ENCODE measurements at places on chromosomes 5 and 9.

DNA sequence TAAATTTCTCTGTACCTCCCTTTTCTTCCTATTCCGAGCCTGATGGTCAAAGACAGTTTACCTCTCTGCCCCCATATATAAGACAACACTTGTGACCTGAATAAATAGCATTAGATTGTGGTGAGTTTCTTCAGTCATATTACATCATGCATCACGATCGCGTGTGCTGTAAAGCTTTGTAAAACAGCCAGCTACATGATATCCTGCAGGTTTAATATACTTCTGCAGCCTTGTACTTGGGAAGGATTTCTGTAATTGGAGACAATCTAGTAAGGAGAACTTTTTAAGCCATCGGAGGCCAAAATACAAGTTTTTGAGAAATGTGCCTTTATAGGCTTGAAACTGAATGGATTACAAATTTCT, 711.8 kb upstream of the WWC1 start:
- no peak for DNase-seq

GRCh38 chr5:141503681-141504080, 14.8 kb downstream of the PCDHGC5 start:
- no peak for DNase-seq

GRCh38 chr9:95182854-95183563, 134.5 kb downstream of the FANCC start:
- no peak for DNase-seq

DNA sequence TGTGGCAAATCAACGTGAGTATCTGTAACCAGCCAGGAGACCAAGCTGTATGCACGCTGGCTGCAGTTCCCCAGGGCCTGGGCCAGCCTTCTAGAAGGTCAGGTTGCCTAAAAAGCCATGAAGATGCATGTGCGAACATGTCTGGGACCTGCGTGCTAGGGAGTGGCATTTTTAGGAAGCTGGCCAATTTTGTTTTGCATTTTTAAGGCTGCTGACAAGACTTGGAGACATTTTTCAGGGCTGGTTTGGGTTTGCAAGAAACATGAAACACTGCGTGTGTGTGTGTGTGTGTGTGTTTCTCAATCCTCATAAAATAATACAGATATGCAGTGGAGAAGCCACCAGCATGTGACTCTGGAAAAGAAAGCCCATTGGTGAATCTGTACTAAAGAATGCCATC, 5.1 kb downstream of the TGFBI start:
- no peak for DNase-seq

DNA sequence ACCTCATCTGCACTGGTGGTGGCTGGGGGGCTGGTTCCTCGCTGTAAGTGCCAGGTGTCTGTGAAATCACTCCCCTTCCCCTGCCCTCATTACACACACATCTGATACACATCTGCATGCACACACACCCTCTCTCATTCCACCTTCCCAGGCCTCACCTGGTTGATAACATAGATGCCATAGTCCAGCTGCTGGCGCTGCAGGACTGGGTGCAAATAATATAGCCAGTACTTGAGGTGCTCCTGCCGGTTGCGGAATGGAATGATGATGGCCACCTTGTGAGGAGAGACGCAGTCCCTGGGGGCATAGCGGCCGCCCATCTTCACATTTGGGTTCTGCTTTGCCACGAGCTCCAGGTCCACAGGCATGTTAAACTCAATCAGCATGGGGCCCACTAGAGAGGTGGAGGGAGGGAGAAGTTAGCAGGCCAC, 32.1 kb downstream of the B4GALT1 start:
- no peak for DNase-seq

- DNase-seq: no peak
Measured at GRCh38 chr9:101792475-101792874, 54.0 kb upstream of the GRIN3A start.

DNA sequence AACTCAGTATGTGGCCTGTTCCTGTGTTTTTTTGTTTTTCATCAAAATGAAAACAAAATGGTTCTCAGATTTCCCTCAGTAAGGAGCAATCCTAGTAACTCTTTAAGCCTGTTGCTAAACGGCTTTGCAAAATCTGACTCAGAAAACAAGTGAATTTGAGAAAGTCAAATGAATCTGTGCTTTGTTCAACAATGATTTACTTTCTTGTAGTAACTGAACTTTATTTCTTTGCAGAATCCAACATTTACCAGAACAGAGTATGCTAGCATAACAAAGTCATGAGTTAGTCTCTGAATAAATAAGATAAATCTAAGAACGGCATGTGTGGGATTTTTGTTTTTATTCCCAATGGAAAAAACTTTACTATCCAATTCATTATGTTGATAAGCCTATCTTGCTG, 93.8 kb downstream of the OXCT1 start:
- no peak for DNase-seq

- DNase-seq: no peak
Measured at GRCh38 chr9:133210202-133210532, 1.1 kb upstream of the OBP2B start.

DNA sequence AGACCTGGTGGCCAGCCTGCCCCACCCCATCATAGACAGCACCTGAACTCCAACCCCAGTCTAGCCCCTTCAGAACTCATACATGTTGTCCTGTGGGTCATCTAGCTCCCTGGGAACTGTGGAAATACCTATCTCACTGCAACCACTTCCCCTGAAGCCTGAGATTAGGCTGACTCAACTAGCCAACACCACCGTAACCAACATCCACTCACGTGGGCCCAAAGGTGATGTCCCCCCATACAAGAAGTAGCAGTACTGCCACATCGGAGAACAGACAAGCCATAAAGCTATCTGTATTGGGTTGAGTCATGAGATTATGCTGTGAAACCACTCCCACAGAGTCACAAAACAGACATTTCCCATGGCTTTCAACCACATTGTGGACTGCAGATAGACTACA, 46.6 kb downstream of the OSMR start:
- no peak for DNase-seq

DNA sequence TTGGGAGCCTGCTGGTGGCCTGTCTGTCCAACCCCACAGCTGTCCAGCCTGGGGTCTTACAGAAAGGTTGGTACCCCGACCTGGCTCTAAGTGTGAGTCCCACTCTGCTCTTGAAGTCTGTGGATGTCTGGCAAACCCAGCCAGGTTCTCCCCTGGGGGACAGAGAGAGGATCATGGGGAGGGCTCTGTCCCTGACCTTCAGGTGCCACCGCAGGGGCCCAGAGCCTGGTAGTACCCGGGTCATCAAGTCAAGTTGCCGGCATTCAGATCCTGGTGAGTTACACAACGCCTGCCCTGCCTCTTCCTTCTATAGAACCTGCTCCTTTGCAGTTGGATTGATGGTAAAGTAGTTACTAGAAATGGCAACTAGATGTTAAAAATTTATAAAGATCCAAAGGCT, 66.7 kb downstream of the ADAMTS2 start:
- DNase-seq: no peak

GRCh38 chr5:20359377-20359776, 371.4 kb upstream of the CDH18 start:
- DNase-seq: no peak

DNA sequence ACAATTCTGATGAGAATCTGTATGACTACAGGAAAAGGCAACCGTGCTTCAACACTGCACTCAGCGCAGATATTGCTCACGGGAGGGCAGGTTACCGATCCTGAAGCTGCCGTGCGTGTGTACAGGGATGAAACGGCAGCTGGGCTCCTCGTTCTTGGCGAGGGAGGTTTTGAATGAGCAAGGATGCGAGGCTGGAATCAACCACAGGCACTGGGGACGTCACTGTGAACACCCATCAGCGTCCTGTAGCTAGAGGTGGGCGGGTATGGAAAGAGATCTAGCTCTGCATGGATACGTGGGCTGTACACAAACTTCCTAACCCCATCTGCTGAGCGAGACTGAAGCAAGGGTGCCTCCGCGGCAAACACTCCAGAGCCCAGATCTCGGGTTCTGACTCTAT, 84.3 kb upstream of the COL5A1 start:
- DNase-seq: no peak

DNA sequence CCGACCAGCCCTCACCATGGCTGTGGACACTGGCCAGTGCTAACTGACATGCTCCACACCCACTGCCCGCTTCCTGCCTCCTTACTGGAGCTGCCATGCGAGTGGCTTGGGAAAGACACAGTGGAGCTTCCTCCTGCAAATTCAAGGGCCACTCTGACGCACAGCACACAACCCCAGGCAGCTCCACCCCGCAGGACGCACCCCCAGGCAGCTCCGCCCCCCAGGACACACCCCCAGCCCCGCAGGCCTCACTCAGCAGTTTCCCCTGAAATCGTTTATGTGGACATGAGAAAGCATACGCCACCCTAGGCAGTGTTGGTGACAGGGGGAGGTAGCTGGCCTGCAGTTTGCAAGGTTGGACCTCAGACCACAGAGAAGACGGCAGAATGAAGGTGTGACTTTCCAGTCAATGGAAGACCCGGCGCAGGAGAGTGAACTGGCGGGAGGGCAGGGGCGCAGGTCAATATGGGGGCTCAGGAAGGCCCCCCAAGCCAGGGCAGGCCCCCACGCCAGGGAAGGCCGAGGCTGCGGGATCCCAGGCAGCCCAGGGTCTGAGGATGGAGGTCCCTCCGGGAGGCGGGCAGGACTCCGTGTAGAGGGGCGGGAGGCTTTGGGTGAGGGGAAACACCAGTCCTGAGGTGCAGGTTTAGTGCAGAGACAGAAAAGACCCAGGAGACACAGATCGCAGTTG, 21.6 kb downstream of the LPCAT1 start:
- no peak for DNase-seq

GRCh38 chr9:129557192-129558036, 63.5 kb downstream of the C9orf50 start:
- peak; percentile 98 for DNase-seq

GRCh38 chr9:76135902-76136301, 245.4 kb downstream of the PCSK5 start:
- DNase-seq: no peak

GRCh38 chr5:154513669-154514084, 35.6 kb upstream of the HAND1 start:
- no peak for DNase-seq

DNA sequence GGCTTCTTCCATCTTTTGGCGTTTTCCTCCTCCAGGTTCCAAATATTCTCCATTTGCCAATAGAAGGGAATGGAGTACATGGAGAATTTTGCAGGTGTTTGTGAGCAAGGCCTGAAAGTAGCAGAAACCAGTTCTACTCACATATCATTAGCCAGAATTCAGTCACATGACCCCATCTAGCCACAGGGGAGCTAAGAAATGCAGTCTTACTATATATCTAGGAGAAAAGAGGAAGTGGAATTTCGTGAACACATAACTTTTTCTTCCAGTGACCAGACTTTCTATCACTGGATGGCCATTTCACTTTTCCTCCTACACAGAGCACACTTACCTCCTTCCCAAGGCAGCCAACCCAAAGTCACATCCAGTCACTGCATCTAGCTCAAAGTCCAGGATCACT, 55.1 kb downstream of the LOX start:
- DNase-seq: no peak

DNA sequence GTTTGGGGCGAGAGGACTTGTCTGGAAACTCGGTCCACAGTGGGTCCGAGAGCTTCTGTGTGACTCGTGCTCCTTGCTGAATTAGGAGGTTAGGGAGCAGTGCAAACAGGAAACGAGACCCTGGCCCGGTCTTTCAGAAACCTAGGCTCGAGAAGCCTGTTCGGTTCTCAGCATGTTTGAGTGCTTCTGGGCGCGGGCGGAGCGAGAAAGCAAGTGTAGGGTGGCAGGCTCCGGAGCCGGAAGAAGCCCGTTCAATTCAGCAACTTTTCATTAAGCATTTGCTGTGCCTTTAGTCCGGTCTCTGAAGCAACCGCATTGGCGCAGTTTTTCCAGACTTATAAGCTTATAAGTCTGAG, 547 bp downstream of the CLTA start:
- DNase-seq: no peak

- DNase-seq: no peak
Measured at GRCh38 chr9:16371306-16371705, 499.2 kb downstream of the BNC2 start.

GRCh38 chr9:126480813-126481212, 132.9 kb upstream of the LMX1B start:
- no peak for DNase-seq

GRCh38 chr5:5373351-5373989, 49.0 kb upstream of the ICE1 start:
- no peak for DNase-seq

- DNase-seq: no peak
Measured at GRCh38 chr9:116144038-116144437, 9.6 kb upstream of the PAPPA start.

- no peak for DNase-seq
Measured at GRCh38 chr5:170611449-170612090, 107.8 kb downstream of the KCNIP1 start.

DNA sequence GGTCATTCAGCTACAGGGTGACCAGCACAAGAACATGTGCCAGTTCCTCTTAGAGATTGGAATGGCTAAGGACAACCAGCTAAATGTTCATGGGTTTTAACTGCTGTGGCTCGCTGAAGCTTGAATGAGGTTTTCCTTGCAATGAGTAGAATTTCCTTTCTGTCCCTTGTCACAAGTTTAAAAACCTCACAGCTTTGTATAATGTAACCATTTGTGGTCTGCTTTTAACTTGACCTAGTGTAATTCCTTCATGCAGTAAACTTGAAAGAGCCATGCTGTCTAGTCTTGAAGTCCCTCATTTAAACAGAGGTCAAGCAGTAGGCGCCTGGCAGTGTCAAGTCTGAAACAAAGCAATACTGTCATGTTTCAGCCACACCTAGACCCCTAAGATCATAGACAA, 181.3 kb upstream of the DMRT1 start:
- no peak for DNase-seq

- no peak for DNase-seq
Measured at GRCh38 chr5:180083529-180084060, 12.0 kb upstream of the RNF130 start.

DNA sequence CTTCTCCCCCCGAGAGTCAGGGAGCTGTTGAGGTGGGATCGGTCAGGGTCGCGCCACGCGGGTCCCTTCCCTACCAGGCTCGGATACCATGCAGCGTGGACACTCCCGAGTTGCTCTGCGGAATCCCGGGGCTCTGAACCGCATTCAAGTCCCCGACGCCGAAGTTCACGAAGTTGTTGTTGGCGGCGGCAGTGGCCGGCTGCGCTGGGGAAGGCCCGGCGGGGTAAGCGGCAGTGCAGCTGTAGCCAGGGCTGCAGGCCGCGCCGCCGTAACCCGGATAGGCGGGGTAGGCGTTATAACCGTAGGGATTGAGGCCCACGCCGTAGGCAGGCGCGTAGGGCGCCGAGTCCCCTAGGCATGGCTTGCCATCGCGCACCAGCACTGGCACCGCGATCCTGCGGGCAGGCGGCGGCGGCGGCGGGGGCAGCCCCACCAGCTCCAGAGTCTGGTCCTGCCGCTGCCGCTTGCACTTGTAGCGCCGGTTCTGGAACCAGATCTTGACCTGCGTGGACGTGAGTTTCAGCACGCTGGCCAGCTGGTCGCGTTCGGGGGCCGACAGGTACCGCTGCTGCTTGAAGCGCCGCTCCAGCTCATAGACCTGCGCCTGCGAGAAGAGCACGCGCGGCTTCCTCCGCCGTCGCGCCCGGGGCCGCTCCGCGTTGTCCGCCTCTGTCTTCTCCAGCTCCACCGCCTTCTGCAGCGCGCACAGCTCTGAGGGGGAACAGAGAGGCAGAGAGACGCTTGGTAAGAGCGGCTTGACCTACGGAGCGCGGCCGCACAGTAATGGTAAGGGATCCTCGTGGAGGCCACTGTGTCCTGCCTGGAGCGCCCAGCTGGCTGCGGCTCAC, 2.3 kb downstream of the NKX2-5 start:
- peak; percentile 69 for DNase-seq
